T follicular helper cell (primary cell): ENCODE measurements at places on chromosomes 7 and 10.

- DNase-seq, result no peak
Observed at GRCh38 chr7:111820621-111821020, 258.3 kb upstream of the IMMP2L start.

DNA sequence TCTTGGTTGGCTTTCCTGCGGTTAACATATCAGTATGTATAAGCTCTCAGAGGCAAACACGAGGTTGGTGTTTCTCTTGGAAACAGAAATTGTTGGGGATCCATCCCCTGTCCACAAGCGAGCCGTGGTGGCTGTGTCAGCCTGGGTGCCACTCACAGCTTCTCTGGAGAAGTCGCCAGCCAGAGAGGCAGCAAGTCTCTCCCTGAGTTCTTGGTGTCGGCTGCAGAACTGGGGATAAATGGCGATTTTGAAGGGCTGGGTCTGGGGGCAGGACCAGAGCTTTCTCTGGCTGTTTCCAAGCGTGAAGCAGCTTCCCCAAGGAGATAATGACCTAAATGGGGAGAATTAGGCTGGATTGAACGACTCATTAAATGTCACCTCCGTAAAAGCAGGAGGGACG is 335.3 kb downstream of the GLRX3 start:
- DNase-seq, result no peak

GRCh38 chr10:122435212-122435827 is 19.1 kb upstream of the ARMS2 start:
- DNase-seq, result no peak

DNA sequence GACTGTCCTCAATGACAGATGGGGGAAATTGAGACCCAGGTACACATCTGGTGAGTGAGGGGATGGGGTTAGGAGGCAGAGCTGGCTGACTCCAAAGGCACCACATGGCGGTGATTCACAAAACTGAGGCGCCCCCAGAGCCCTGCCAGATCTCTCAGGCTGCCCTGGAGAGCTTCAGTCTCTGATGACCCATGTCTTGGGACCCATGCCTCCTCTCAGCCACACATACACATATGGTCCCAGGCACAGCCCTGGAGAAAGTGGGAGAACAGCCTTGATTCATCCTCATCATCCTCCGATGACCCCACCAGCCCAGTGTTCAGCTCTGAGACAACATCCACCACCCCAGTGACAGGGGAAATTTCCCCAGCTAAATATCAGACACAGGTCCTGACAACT is 426.0 kb downstream of the RPS24 start:
- no peak for DNase-seq

- DNase-seq, result no peak
Observed at GRCh38 chr7:104964626-104965236, 49.3 kb upstream of the KMT2E start.

DNA sequence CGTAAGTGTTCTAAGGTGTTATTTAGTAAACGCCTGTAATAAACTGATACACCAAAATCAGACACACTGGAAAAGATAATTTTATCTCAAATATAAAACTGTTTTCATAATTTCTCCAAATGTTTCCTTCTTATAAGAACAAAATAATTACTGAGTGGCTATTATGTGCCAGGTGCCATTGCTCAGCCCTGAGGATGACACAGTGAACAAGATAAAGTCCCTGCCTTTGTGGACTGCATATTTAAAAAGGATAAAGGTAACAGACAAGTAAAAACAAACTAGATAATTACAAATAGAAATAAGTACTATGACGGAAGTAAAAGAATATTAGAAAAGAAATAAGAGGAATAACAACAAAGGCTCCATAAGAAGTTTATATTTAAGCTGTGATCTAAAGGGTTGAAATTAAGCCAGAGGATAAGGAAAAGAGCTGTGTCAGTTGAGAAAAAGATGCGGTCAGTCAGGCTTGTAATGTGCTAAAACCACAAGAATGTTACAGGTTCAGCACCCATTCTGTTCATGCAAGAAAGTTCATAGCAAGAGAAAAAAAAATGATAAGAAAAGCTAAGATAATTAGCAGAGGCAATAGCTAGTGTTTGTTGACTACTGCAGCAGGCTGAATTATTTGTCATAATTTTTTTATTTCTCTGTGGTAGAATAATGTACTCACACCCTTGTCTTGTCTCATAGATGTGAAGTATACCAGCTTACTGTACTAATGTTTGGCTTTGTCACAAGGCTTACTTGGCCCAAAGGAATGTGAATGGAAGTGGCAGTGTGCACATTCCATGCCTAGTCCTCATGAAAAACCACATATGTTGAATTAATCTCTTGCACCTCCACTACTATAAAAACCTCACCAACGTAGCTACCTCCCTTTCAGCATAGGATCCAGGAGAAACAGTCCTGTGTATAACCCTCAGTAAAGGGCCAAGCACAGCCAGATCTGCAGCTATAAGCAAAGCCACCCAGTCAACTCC is 75.1 kb downstream of the CRPPA start:
- no peak for DNase-seq

- DNase-seq, result no peak
Observed at GRCh38 chr10:124313374-124313773, 105.3 kb downstream of the OAT start.

GRCh38 chr10:96243296-96243695 is 28.1 kb downstream of the BLNK start:
- DNase-seq, result no peak

- DNase-seq, result no peak
Observed at GRCh38 chr7:95847061-95847460, 74.7 kb downstream of the DYNC1I1 start.

GRCh38 chr7:152392254-152392653 is 43.5 kb downstream of the KMT2C start:
- DNase-seq, result no peak

DNA sequence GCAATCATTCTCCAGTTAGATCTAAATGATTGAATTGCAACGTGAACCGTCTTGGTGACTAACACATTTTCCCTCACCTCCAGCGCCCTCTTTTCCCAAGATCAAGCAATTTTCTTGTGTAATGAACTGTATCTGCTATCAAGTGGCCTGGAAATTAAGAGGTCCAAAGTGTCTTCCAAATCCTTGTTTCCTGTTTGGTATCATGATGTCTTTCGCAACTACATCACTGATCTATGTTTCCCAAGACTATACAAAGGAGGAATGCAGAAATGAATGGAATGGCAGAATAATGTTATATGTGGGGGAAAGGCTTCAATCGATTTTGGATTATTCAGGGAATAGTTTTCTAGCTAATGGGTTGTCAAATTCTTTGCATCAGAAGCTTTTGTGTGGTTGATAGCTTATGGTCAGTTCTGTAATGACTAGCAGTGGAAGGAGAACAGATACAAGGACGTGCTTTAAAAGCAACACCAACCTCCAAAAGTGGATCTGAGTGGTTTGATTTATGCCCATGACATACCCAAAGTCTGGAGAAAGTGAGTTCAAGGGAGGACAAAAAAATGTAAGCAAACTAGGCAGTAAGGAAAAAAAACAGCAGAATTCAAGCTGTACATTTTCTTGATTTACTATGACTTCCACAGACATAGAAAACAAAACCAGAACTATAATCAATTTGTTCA is 14.6 kb upstream of the ZEB1 start:
- no peak for DNase-seq

- no peak for DNase-seq
Observed at GRCh38 chr10:83764666-83765065, 374.6 kb upstream of the GHITM start.

DNA sequence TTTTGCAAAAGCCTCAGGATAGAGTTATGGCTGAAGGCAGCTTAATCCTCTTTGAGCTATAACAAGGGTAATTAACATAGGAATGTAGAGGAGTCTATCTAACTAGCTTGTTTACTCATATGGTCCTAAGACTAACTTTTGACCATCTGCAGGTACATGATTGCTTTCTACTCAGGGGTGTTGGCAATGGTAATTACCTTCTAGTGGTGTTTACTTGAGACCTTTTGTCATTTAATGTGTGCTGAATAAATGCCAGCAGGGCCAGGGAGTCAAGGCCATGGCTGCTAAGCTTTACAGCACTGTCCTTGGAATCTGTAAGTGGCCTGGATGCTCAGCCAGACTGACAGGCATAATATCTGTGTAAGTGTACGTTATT is 1325.0 kb downstream of the XPNPEP1 start:
- DNase-seq, result no peak

DNA sequence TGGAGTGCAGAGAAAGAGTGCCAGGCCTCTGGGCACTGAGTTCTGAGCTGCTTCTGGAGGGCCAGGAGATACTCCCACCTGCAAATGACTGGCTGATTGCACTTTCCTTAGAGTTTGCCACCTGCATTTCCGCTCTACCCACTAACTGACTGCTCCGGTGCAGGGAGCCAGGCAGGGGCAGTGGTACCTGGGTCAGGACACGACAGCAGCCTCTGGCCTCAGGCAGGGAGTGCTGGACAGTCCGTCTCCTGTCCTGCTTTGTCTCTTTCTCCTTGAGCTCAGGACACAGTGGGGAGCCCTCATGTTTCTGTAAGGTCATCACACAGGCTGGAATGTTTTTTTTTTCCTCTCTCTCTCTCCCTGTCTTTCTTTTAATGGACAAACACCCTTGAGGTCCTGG is 252.0 kb downstream of the DPP6 start:
- DNase-seq, result no peak

DNA sequence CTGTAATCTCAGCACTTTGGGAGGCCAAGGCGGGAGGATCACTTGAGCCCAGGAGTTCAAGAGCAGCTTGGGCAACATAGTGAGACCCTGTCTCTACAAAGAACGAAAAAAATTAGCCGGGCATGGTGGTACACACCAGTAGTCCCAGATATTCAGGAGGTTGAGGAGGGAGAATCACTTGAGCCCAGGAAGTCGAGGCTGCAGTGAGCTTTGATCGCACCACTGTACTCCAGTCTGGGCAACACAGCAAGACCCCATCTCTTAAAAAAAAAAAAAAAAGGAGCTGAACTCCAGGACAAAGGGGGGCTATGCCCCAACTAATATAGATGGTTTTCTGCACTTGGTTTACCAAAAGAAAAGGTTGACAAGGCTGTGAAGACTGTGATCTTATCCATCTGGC is 101.2 kb upstream of the ANLN start:
- DNase-seq, result no peak

DNA sequence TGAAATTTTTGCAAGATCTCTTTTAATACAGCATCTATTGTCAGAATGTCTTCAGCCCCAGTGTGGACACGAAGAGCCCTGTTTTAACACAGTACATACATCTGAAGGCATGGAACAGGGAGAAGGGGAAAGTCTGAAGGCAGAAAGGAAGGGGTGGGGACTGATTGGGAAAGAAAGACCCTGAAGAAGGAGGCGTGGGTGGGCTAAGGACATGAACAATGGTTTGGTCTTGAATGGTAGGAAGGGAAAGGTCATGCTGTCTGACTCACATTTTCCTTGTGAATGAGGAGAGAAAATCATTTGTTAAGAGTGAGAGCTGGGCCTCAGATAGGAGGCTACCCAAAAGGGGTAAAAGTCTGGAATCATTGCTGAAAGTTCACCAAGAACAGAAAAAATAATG is 297.1 kb downstream of the GALNT17 start:
- no peak for DNase-seq
